T-helper 1 cell (primary cell): ENCODE measurements at places on chromosomes 12 and 14.

- DNase-seq = no peak
Measured at GRCh38 chr14:105011312-105011990, 9.4 kb downstream of the CDCA4 start.

DNA sequence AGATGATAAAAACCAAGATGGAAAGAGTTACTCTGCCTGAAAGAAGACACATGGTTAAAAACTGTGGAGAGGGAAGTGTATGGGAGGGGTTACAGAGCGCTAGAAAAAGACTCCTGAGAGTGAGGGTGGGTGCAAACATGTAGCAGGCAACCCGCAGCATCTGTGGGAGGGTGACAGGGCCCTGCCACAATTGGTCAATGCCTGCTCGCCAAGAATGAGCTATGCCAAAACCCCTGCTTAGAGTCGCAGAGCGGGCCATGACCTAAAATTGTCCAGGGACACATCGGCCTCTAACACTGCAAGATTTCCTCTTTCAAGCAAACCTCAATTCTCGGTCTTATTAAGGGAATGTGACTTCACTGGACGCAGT, 700 bp downstream of the PRKAG1 start:
- no peak for DNase-seq

DNA sequence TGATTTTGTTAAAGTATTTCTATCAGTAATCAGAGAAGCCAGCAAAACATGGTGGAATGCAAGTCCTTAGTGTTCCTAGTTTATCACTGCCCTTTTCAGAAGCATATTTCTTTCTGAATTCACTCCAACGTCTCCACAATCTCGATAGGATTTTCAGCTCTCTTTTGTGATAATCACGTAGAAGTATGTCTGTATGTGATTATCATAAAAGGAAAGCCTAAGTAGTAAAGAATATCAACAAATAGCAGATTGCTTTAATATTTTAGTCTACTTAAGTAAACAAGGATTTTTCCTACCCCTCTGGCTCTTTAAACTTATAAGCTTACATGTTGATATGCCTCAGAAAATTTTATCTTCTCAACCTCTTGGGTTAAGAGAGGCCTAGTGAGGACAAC, 147.4 kb upstream of the NUDT4 start:
- DNase-seq = no peak

DNA sequence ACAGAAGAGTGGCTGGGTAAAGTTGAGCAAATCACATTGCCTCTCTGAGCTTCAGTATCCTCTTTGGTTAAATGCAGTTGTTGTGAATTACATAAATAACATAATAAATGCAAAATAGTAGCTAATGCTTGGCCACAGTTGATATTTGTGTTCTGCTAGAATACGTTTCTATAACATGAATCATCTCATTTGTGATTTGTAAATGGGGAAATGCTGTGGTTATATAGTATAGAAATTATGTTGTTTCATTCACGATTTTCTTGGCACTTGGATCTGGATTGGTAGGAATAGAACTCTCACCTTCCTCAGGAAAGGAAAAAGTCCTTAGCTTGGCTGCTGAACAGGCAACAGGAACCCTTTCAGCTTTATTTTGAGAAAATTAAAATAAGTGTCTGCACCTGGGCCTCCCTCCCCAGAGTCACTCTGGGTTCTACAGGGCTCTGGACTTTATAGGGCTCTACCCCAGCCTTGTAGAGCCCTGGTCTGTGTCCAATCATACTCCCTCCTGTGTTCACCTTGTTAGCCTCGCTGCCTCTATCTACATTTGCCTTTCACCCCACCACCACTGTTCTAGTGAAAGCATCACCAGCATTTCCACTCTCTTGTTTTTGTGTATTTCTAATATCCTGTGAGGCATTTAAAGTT, 107.7 kb upstream of the BCAT1 start:
- no peak for DNase-seq

DNA sequence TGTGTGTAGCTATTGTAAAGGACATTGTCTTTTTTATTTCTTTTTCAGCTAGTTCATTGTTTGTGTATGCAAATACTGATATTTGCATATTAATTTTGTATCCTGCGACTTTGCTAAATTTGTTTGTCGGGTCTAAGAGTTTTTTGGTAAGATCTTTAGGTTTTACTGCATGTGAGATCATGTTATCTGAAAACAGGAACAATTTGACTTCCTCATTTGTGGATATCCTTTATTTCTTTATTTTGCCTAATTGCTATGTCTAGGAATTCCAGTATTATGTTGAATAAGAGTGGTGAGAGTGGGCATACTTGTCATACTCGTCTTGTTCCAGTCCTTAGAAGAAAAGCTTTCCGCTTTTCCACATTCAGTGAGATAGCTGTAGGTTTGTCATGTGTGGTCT, 28.8 kb downstream of the SIX4 start:
- no peak for DNase-seq

- no peak for DNase-seq
Measured at GRCh38 chr12:102317155-102317554, 119.5 kb upstream of the PMCH start.

DNA sequence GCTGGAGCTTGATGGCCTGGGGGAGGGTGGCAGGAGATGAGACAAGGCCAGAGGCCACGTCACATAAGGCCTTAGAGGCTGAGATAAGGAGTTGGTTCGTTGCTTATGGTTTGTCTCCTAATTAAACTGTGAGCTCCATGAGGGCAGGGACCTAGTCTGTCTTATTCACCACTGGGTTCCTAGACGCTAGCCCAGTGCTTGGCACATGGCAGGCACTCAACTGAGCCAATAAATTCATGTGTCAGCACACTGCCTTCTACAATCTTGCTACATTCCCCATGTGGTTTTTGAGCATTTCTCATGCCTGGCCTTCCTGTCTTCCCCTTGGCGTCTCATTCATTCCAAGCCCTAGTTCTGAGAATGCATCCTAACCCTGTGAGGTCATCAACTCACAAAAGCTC, 92.5 kb upstream of the MED13L start:
- no peak for DNase-seq

DNA sequence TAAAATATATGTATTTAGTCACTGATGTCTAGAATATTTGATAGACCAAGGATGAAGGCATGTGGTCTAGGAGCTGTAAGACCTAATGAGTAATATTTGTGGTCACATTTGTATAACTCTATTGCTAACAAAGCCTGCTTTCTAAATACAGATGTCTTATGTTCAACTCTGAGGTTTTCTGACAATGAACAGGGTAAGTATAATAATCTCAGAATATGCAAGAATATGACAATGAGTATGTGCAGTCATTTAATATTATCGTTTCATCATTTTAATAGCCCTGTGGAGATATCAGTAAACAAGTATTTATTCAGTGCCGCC, 389.6 kb downstream of the LRIG3 start:
- no peak for DNase-seq

GRCh38 chr12:76303365-76303764, 44.9 kb downstream of the BBS10 start:
- no peak for DNase-seq

- no peak for DNase-seq
Measured at GRCh38 chr12:28313631-28314030, 123.4 kb downstream of the CCDC91 start.

DNA sequence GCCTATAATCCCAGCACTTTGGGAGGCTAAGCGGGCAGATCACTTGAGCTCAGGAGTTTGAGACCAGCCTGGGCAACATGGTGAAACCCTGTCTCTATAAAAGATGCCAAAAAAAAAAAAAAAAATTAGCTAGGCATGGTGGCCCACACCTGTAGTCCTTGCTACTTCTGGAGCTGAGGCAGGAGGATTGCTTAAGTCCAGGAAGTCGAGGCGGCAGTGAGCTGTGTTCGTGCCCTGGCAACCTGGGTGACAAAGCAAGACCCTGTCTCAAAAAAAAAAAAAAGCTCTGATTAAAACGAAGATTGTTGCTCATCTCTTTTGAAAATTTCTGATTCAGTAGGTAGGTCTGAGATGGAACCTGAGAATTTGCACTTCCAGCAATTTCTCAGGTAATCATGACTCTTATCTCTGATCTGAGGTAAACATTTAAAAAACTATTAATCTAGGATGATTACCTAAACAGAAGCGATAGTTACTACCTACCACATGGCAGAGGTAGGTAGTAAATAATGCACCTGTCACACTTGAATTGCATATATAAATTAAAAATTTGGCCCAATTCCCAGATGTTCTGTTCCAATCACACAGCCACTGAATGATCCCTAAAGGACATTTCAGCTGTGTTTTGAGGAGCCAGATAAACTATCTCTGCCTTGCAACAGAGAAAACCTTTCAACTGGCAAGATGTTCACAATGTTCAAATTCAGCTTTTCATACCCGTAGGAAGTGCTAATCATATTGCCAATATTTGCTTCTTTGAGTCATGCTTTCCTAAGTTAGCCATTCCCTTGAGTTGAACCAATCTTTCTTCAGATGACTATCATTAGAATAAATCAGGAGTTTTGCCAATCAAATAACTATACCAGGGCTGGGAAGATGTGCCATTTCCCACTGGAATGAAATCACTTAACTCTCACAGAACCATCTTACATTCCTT, 4.2 kb upstream of the TEP1 start:
- DNase-seq = no peak
